ENCODE measurements at places on chromosomes 3 and 15.
A peak's percentile ranks its signal among the peaks of the same experiment; 100 is the strongest.

GRCh38 chr15:89146366-89146765, 58.1 kb downstream of the ABHD2 start:
- no peak for DNase-seq

- DNase-seq: no peak
These were observed 109.9 kb downstream of the IGF1R start for GRCh38 chr15:98758224-98758623.

GRCh38 chr3:31370681-31371080, 162.0 kb upstream of the STT3B start:
- DNase-seq: no peak

DNA sequence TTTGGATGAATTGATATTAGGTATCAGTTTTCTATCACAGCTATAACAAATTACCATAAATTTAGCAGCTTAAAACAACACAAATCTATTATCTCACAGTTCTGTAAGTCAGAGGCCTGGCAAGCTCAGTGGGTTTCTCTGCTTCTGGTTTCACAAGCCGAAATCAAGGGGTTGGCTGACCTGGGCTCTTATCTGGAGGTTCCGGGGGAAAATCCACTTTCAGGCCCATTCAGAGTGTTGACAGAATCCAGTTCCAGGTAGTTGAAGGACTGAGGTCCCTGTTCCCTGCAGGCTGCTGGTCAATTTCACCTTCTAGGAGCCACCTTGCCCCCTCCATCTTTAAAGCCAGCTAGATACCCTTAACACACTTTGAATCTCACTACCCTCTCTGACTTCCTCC, 11.1 kb upstream of the HHATL start:
- no peak for DNase-seq

GRCh38 chr15:37550360-37551024, 383.9 kb upstream of the TMCO5A start:
- peak; percentile 12 for DNase-seq

DNA sequence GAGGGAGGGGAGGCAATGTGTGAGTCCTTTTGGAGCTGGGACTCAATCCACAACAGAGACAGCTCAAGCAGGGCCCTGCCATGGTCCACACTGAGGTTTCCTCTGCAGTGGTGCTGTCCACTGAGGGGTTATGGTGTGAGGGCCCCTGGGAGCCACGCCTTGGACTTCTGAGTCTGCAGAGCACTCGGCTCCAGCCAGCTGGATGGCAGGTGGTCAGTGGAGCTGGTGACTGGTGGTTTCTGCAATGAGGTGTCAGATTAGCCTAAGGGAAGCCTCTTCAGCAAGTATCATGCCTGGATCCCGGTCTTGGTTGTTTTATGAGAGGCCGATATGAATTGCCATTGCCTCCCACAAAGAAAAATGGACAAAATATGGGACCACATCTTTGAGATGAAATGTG, 21.7 kb downstream of the LSM3 start:
- DNase-seq: no peak

GRCh38 chr15:61640756-61641155, 411.7 kb upstream of the RORA start:
- DNase-seq: peak; percentile 21

DNA sequence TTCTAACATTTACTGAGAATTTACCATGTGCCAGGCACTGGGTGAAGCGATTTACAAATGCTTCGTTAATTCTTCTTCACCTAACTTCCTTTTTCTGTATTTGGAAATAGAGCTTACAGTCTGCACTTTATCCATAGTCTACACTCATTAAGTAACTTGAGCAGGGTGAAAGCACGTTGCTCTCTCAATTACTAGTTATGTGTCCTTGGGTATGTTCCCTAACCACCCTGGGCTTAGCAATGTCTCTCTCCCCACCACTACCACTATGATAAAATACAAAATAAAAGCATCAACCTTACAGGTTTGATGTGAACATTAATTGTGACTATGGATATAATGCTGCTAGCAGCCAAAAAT, 172.9 kb upstream of the SLC2A2 start:
- no peak for DNase-seq

DNA sequence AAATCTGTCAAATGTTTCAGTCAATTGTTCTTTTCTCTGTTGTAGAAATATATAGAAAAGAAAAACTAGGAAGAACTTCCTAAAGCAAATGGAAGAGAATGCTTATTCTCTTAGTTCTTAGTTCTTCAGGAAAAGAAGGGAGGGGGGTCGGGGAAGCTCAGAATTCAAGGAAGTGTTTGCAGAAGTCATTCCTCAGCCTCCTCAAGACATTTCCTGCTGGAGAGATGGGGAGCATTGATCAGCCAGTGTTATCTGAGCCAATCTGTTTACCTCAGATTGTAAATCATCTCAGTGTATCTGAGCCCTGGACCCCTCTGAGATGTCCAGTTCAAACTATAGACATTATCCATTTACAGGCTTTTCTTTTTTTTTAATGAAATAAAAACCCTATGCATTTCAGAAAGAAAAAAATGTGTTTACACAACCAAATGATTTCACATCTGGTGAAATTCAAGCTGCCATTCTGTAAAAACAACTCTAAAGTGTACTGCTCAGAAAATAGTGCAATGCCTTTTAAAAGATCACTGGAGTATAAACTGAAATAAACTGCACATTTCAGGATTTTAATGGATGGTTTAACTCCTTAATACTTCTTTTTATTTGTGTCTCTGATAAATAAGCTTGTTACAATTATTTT, 460.7 kb downstream of the ROBO1 start:
- peak; percentile 39 for DNase-seq

GRCh38 chr3:34683851-34684250, 885.4 kb downstream of the PDCD6IP start:
- peak; percentile 80 for DNase-seq

DNA sequence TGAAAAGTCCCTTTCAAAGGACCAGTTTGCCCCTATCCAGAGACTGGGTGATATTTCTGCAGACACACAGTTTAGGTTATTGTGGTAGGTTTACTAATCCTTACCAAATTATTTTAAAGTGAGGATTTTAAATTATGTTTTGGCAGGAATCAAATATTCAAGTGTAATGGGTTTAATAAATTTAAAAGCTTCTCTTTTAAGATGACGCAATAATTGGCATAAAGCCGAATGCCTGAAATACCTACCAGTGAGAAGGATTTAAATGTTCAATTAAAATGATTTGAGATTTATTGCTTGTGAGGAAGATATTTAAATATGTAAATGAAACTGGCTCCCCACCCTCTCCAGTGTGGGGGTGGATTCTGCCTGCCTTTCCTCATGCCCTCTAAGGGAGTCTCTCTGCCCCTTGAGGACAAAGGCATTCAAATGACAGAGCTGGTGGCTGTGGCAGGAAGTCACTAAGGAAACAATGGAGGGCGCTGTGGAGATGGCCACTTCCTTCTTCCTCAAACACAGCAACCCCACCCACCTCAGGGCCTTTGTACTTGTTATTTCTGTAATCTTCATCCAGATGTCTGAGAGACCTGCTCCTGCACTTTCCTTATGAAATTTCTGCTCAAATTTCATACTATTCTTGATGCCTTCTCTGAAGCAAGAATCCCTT, 131.7 kb downstream of the TNIK start:
- peak; percentile 76 for DNase-seq

DNA sequence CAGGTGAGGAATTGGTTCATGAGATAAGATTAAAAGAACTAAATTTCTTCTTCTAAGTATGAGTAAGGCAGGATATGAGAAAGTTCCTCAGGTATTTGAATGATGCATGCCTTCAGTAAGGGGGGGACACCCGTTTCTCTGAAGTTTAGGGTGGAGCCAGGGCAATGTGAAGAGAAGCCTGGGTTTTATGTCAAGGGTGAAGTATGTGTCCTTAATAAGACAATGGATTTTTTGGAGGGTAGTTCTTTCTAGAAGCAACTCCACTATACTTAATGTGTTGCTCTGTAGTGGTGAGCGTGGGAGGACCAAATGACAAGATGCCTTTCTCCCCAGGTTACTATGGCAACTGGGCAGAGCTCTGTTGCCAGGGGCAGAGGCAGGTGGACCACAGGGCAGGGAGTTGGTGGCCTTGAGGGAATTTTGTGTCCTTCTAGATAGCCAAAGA, 44.0 kb downstream of the PHLDB2 start:
- DNase-seq: peak; percentile 43

- no peak for DNase-seq
These were observed 26.2 kb downstream of the ANAPC13 start for GRCh38 chr3:134459562-134459961.

DNA sequence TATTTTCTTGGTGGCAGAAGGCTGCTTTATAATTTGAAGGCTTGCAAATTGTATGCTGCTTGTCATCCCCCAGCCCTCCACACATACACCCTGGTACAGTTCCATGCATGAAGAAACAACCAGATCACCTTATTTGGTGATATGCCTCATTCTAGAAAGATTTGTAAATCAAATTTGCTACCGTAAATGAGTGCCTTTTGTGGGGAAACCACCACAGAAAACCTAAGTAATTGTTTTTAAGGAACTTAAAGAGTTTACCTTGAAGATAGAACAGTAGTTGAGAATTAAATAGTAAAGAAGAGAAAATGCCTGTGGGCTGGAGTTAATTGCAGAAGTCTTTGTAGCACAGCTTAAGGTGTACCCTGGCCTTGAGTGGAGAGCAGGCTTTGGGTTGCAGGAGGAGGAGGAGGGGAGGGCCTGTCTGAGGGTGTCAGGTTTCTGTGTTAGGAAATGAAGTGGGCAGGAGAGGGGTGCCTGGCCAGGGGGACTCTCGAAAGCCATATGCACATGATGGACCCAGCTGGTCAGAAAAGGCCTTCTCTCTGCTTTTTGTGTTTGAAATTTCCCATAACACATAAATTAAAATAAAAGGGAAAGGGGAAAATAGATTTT, 6.9 kb downstream of the NIPA2 start:
- peak; percentile 73 for DNase-seq

DNA sequence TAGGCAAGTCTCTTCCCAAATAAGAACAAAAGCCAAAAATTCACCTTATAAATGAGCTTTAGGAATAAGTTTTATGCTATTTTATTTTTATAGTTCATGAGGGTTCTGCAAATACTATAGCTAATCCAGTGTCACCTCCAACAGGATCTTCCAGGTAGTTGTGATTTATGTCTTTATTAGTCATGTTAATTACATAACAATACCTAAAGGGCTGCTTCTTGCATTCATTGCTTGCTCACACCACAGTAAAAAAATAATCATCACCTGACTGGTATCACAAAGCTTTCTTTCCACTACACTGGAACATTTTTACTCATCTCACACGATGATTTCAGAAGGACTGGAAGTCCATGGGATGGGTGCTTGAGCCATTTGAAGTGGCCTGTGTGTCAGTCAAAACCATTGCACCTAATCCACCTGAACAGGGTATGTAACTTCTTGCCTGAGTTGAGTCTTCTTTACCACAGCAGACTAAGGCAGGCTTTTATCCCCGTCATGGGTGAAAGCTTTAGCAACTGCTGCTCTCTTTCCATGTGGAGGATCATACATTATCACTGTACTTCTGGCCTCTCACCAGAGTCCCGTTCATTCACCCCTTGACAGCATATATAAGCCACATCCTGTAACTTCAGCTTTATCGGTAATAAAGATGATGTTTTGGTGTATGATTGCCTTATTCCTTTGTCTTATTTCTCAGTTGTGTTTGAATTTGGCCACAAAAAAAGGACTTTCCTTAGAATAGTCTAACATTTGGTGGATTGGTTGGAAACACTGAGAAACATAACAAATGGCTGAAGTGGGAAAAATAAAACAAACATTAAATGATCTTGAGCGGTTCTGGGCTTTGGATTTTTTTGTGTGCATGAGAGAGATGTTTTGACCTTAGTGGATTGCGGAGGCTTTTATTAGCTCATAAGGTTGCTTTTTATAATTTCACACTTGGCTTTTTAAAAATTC, 382.6 kb upstream of the THBS1 start:
- no peak for DNase-seq

DNA sequence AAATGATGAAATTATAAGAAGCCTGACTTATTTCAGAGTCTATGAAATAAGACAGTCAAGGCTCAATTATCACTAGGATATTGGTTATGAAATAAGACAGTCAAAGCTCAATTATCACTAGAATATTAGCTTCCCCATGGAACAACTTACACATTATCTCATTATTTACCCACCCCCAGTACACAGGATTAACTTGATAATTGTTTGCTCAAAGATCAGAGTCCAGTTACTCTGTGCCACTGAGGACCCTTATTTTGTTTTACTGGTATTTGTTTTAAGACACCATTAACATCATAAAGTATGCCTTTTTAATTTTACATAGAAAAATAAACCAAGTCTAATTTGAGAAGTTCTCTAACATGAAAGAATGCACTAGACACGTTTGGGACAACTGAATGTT, 225.4 kb downstream of the SI start:
- DNase-seq: no peak

GRCh38 chr3:197417911-197418618, 119.7 kb upstream of the DLG1 start:
- peak; percentile 39 for DNase-seq

DNA sequence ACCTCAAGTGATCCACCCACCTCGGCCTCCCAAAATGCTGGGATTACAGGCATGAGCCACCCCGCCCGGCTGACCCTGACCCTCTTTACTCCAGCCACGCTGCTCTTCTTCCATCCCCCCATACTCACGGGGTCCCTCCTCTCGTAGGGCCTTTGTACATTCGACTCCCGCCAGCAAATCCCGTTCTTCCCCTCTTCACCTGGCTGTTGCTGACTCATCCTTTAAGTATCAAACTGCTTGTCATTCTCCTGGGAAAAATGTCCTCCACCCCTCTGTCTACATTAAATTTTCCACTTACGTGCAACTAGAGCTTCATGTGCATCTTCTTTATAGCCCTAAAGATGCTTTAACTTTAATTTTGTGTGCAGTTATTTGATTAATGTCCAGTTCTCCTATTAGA, 203.1 kb downstream of the OPA1 start:
- no peak for DNase-seq

DNA sequence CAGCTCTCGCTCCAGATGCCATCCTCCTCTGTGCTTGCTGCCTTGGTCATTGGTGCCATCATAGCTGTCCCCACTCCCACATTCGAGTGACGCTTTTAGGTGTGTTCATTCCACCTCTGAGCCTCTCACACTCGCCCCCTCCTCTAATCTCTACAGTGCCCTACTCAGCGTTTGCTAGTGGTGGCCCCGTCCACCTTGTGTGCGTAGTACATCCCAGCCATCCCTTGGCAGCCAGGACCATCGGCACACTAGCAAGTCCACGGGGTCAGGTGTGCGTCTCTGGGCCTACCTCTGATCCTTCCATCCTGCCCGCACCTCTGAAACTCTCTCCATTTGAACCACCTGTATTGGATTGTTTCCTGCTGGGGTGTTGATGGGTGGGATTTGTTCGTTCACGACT, 54.2 kb upstream of the RGMA start:
- no peak for DNase-seq

DNA sequence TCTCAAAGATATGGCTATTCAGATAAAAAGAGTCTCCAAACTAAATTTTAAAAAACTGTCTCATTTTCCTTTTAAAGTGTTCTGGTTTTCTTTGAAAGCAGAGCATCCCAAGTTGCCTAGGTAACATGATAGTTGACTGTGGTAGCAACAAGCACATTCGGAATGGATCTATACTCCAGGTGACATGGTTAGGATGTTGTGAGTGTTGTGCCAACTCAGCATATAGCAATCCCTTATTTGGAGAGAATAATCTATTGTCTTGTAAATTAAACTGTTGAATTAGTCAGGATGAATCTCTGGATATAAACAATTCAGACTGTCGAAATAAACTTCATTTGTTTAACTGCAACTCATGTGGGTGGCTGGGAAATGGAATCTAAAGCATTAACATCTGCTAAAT, 418.6 kb downstream of the TUSC7 start:
- no peak for DNase-seq

All from GM23338 (cell line).